A375 (cell line): ENCODE measurements at places on chromosomes 4 and X. TPM values are rescaled to one million over a fixed set of nuclear protein-coding genes. Genes with fewer than 3 reads are reported as not detected.

The WDFY3 gene
- total RNA-seq: 21.6 and 22.4 TPM in 2 replicates

The UGT2B15 gene
- not detected in 2 replicates for total RNA-seq

The PNMA5 gene
- not detected in 2 replicates for total RNA-seq

The VEGFD gene
- total RNA-seq: not detected in 2 replicates

The XAGE1A gene
- 215 and 216 TPM in 2 replicates for total RNA-seq

The DLG3 gene
- total RNA-seq: 6.2 and 6.7 TPM in 2 replicates

The NMU gene
- total RNA-seq: 8.4 and 9.2 TPM in 2 replicates
